ENCODE measurements at places on chromosomes 5 and 9.

- DNase-seq = peak; percentile 59
These were observed 698 bp upstream of the SEC24A start for GRCh38 chr5:134647750-134648424.

DNA sequence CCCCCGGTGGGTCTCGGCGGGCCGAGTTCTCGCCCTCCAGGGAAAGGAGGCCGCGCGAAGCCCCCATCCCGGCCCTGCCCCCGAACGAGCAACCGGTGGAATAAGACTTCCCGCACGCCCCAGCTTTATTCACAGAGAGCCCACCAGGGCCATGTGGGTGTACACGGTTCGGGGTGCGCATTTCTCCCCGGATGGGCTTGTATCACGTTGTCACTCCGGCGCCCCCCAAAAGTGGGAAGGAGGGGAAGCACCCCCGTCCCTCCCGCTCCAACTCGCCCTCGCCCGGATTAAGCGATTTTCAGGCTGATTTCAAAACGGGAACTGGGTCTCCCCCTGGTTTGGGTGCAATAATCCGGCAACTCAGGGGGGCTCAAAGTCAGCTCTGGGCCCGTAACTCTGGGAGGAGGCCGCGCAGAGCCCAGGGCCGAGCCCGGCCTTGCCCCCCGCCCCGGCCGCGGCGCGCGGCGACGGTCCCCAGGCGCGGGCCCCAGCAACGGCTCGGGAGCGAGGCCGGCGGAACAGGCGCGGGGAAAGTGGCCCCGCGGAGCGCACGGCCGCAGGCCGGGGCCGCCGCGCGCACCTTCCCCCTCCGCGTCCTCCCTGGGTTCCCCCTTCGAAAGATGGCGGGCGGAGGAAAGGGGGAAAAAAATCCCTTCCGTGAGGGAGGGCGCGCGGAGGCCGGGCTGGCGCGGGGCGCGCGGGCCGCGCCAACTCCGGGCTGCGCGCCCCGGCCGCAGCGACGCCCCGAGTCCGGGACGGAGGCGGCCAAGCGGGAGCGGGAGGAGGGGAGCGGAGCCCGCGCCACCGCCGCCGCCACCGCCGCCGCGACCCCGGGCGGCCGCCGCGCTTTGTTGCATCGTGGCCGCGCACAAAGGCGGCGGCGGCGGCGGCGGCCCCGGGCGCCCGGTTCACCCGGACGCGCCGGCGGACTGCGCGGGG is 644 bp downstream of the BRD3 start:
- DNase-seq = peak; percentile 43

GRCh38 chr5:107878661-107879060 is 207.9 kb upstream of the EFNA5 start:
- no peak for DNase-seq

GRCh38 chr5:136011414-136012001 is 17.3 kb upstream of the TGFBI start:
- DNase-seq = peak; percentile 87

- no peak for DNase-seq
These were observed 1014.6 kb downstream of the DTWD2 start for GRCh38 chr5:117973785-117974184.

- peak; percentile 32 for DNase-seq
These were observed 265.0 kb downstream of the MARCHF11 start for GRCh38 chr5:15914638-15915037.

- no peak for DNase-seq
These were observed 76.4 kb upstream of the ARAP3 start for GRCh38 chr5:141758310-141758998.

DNA sequence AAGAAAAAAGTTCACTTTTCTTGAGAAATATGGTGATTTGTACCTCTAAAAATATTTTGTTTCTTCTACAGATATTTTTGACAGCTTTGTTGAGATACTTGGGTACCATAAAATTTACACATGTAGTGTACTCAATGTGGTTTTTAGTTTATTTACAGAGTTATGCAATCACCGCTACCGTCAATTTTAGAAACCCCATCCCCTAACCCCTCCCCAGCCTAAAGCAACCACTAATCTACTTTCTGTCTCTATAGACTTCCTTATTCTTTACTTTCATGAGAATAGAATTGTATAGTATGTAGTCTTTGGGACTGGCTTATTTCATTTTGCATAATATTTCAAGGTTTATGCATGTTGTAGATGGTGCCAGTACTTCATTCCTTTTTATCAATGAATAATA is 45.0 kb upstream of the TDRD7 start:
- no peak for DNase-seq

DNA sequence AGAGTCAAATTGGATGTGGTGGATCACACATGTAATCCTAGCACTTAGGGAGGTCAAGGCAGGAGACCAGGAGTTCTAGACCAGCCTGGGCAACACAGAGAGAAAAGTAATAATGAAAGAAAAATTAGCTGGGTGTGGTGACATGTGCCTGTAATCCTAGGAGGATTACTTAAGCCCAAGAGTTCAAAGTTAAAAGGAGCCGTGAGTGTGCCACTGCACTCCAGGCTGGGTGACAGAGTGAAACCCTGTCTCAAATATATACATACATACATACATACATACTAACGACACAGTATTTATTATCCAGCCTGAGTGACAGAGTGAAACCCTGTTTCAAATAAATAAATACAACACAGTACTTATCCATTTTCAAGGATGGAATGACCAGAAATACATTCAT is 180.3 kb downstream of the BNC2 start:
- DNase-seq = no peak

GRCh38 chr5:154791535-154791934 is 36.4 kb downstream of the LARP1 start:
- no peak for DNase-seq

- DNase-seq = peak; percentile 74
These were observed 578.4 kb downstream of the CCDC171 start for GRCh38 chr9:16131264-16131663.

- DNase-seq = no peak
These were observed 80.9 kb upstream of the COL5A1 start for GRCh38 chr9:134560654-134561053.

- peak; percentile 63 for DNase-seq
These were observed 439.0 kb downstream of the ENC1 start for GRCh38 chr5:74201334-74202081.

GRCh38 chr9:112012026-112012902 is 115.7 kb downstream of the UGCG start:
- peak; percentile 95 for DNase-seq

DNA sequence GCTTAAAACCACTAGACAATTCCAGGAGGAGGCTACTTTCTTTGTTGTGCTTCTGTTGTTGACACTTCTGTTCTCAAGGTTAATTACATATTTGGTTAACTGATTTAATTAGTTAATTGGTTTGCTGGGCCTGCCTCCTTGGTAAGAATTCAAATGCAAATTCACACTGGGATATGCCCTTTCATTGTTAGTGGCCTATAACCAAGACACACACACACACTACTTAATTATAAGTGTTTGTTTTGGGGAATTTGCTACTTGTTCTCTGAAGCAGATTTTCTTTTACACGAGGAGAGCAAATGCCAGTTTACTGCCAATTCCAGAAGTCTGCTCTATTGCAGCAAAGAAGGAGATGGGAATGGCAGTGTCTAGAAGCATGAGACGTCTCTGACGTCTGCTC is 101.6 kb upstream of the BASP1 start:
- no peak for DNase-seq

DNA sequence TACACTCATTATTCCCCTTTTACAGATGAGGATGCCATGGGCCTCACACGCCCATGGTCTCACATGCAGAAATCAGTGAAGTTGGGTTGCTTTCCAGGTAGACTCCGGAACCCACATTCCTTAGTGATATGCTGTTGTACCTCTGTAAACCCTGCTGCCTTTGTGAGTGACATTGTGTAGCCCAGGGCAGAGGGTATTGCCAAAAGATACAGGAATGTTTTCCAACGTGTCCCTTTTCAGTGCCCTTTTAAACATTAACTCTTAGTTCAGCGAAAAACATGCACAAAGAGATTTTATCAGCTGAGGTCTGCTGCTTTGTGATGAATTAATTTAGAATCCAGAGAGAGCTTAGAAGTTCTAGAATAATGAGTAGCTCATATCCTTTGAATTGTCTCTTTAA is 38.3 kb upstream of the TRMT10B start:
- DNase-seq = no peak

DNA sequence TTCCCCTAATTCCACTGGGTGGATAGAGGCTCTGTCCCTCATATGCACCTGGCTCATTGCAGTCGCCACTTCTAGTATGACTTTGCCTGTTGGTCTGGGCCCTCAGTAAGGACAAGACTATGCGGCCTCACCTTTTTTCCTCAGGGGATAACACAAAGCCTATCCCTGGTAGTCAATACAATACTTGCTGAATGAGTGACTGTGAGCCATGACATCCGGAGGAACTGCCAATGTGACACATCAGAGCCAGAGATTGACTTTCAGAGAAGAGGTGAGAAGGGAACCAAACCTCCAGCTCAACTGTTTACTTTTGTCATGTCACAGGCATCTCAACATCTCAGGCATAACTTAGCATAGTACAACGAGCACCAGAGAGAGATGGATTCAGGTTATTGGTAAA is 371.3 kb downstream of the DMRT2 start:
- DNase-seq = no peak

GRCh38 chr5:171420431-171421241 is 1.2 kb downstream of the FGF18 start:
- peak; percentile 69 for DNase-seq

DNA sequence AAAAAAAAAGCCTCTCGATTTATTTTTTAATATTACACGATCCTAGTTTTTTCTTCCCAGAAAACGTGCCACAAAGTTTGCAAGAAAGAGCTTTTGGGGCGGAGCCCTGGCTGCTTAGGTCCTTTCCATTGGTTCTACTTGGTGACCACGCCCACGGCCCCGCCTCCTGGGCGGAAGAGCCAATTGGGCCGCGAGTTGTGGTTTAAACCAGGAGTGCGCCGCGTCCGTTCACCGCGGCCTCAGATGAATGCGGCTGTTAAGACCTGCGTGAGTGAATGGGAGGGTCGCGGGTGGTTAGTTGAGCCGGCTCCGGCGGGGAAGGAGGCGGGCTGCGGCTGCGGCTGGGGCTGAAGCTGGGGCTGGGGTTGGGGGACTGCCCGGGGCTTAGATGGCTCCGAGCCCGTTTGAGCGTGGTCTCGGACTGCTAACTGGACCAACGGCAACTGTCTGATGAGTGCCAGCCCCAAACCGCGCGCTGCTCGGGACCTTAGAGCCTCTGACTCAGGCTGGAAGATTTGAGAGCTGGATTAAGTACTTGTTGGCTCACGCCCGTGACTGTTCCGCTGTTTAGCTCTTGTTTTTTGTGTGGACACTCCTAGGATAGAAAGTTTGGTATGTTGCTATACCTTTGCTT is at the start of gene PTTG1:
PTTG1 (plus strand) TSS at position 231 of the 634 bp plus-strand sequence. CDS start 458 bp downstream, outside the sequence.
- peak; percentile 97 for DNase-seq

GRCh38 chr5:100600298-100600994 is 65.3 kb downstream of the FAM174A start:
- DNase-seq = no peak

DNA sequence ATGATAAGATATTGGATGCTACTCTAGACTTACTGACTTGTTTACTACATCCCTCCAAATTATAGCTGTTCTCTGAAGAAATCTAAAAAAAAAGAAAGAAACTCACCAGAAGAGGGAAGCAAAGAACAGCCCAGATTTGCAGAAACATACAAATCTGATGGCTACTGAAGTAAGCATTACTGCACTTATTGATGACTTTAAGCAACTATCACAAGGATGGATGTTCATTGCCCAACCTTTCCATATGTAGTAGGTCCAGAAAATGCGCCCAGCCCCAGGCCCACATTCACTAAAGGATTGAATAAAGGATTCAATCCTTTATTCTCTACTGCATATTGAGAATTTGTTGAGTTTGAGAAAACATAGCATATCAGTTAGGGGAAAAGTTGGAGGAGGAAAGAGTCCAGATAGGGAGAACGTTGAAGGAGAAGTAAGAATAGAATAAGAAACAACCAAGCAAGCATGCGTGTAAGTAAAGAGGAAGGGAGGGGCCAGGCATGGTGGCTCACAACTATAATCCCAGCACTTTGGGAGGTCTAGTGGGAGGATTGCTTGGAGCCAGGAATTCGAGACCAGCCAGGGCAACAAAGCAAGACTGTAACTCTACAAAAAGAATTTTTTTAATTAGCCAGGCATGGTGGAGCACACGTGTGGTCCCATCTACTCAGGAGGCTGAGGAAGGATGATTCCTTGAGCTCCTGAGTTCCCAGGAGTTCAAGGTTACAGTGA is 33.8 kb upstream of the DTWD2 start:
- DNase-seq = peak; percentile 32

DNA sequence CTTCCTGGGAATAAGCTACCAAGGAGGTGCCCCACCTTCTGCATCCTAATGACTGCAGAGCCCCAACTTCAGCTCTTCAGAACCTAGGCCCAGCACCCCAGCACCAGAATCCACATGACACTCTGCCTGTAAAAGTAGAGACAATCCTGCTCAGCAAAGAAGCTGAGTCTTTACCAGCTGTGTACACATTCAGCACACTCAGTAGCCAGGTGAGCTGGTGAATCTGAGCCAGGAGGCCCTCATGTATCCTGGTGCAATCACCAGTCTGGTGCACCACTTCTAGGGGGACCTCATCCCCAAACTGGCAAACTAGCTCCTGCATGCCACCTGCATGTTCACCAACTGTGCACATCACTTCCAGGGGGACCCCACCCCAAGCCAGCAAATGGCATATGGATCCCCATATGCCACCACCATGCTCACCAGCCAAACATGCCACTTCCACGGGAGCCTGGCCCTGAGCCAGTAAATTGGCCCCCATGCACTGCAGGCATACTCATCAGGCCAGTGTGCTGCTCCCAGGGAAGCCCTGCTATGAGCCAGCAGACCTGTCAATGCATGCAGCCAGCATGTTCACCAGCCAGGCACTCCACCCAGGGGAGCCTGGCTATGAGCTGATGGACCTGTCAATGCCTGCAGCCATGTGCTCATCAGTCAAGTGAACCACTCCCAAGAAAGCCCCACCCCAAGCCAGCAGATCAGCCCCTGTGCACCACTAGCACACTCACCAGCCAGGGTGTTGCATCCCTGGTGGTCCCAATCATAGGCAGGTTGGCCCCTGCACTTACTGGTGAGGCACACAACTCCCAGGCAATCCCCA is 15.6 kb upstream of the BTNL9 start:
- DNase-seq = no peak

DNA sequence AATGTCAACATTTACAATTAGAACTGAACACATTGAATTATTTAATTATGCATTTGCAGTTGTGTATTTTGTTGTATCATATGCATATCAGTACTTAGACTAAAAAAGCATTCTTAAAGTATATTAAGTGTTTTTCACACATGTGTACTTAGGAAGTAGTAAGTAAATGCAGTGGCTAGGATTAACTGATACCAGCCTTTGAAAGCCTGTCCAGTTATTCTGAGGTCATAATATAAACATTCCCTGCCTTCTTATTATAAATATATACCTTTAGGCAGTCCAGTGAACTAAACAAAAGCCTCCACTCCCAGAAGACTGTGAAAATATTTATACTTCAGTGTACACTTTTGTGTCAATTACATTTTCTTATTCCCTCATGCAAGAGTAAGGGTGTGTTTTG is 83.8 kb downstream of the TLE4 start:
- no peak for DNase-seq

GRCh38 chr9:22105005-22105722 is 96.1 kb upstream of the CDKN2B start:
- DNase-seq = no peak

DNA sequence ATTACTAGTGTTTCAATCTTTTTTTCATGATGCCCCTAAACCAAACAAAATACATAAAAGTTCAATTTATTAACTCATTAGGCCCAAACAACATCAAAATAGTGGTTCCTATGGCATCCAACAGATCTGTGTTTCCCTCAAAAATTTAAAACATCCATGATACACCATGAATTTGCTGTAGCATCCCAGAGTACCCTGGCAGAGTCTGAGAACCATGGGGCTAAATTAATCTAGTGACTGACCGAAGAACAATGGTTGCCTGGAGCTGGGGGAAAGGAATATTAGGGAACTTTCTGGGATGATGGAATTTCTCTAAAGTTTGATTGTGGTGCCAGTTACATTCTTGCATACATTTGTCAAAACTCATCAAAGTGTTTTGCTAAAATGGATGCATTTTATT is 79.5 kb upstream of the TRIO start:
- DNase-seq = peak; percentile 53
